ENCODE measurements at places on chromosomes 3 and 15.

GRCh38 chr3:128009952-128010846, 42.0 kb upstream of the SEC61A1 start:
- DNase-seq = no peak

DNA sequence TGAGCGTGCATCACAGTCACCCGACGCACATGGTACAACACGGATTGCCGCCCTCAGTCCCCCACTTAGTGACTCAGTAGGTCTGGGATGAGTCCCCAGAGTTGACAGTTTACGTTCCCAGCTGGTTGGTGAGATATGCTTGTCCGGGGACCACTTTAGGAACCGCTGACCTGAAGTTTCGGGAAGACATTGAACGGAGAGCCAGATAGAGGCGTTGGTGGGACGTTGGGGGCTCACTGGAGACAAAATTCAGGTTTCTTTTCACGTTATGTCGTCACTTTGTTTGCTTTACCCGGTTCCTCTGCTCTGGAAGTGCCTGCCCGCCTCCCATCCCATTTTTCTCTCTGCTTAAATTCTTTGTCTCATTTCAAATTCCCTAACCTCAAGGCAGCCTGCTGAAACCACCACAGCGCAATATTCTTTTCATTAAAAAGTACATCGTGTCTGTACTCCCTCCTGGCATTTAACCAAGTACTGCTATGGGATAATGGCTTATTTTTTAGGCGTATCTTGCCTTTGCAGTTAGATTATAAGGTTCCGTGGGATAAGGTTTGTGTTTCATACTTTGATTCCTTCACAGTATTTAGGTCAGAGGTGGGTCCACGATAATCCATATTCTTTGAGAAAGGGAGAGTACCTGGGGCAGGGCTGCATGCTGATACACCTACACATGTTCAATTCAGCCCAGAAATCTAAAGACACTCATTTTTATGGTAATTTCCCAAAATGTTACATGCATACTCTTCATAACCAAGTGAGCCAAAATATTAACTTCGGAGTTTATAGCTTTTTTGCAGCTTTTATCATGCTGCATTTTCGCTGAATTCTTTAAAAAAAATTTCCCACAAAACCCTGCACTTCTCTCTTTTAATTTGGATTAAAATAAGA, 921 bp downstream of the LMLN start:
- peak; percentile 43 for DNase-seq

- DNase-seq = peak; percentile 63
Observed at GRCh38 chr15:44584162-44584749, 47.3 kb downstream of the EIF3J start.

DNA sequence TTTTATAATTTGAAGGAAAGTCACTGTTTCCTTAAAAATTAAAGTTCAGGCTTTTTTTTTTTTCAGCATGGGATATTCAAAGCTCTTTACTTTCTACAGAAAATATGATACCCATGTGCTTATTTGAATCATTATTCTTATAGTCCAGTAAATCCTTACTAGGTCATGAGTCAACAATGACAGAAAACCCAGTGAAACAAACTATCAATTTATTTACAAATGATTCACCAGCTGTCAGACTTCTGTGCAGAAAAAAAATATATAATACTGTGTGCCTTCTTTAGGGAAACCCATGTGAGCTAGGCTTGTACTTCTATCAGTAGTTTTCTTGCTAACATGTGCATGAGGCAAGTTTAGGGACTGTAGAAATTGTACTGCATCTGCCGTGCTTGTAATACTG, 1.2 kb downstream of the ACP3 start:
- no peak for DNase-seq

DNA sequence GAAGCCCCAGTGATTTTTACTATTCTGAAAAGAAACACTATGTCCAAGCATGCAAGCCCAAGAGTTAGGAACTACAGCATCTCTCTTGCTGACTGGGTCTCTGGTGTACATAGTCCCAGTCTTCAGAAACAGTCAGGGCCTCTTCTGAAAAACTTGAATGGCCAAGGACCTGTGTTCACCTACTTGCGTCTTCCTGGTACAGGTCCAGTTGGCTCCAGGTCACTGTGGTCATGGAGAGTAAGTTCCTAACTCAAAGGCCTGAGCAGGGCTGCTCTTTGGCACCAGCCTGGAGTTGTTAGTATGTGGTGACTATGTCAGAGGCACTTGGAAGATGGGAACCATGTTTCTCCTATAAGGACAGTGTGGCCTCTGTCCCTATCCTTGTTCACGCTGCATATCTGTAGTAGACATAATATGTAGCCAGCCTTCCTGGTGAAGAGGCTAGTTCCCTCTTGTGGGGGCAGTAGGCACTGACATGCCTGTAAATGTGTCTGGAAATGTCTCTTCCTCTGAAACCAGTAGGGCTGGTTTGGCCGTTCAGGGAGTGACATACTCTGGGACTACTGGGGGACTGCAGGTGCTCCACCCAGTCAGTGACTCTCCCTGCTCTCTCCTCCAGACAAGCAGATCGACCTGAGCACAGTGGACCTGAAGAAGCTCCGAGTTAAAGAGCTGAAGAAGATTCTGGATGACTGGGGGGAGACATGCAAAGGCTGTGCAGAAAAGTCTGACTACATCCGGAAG, 2.6 kb upstream of the RBM15B start:
- DNase-seq = no peak

All from CD4-positive, alpha-beta T cell treated with Interleukin-2 at 100 ng/mL for 4 hours (primary cell).